ENCODE measurements at places on chromosomes 5 and 9. TPM values are rescaled to one million over a fixed set of nuclear protein-coding genes. Genes with fewer than 3 reads are reported as not detected.

Gene PCDHB4
- not detected for total RNA-seq

Gene ZDHHC11
- 0.34 TPM for total RNA-seq

Gene DAB2IP
- 10.1 TPM for total RNA-seq

Gene SLU7
- 40.2 TPM for total RNA-seq

Gene MVB12B
- total RNA-seq = 2.2 TPM

Gene SPRY4
- 8.9 TPM for total RNA-seq

Measured in bronchus fibroblast of lung (primary cell).